Stimulated activated CD4-positive, alpha-beta T cell treated with anti-CD3 and anti-CD28 coated beads, Interleukin-1b, Interleukin-23, amount 100 ng/mL, for 24 hours (primary cell): ENCODE measurements at places on chromosomes 6 and 20.

- DNase-seq: no peak
Observed at GRCh38 chr6:104718672-104719071, 141.0 kb downstream of the HACE1 start.

- no peak for DNase-seq
Observed at GRCh38 chr6:150877928-150878327, 12.4 kb downstream of the MTHFD1L start.

GRCh38 chr20:12610871-12611270 lies 397.9 kb upstream of the SPTLC3 start:
- no peak for DNase-seq

DNA sequence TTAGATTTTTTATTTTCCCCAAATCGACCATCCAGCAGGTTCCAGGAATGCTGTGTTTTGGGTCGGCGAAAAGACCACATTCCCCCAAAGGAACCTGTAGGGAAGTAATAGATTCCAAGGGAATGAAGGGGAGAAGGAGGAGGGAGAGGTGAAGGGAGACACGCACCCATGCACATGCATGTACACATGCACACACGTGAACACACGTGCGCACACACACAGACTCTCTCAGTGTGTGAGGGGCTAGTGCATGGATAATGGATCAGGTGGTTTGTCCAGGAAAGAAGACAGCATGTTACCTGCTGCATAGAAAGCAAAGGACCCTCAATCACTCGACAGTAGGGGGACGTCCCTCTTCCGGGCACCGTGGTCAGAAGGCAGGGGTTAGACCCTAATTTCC lies 52.4 kb upstream of the PDE10A start:
- DNase-seq: no peak

DNA sequence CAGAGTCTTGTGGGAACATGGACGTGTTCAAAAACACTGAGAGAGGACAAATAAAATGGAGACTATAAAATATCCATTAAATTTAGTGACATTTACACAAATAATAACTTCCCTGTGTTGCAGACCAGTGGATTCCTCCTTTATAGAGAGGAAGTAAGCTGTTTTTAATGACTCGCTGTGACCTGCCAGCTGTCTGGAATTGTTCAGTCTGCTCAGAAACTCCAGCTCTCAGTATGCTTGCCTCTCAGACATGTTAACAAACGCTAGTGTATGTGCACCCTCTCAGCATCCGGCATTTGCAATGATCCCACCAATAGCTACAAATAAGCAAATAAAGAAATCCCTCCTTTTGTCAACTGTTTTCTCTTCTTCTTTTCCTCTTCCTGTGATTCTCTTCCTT lies 158.0 kb upstream of the TCF21 start:
- DNase-seq: no peak

- no peak for DNase-seq
Observed at GRCh38 chr6:88708197-88708744, 255.1 kb downstream of the RNGTT start.

DNA sequence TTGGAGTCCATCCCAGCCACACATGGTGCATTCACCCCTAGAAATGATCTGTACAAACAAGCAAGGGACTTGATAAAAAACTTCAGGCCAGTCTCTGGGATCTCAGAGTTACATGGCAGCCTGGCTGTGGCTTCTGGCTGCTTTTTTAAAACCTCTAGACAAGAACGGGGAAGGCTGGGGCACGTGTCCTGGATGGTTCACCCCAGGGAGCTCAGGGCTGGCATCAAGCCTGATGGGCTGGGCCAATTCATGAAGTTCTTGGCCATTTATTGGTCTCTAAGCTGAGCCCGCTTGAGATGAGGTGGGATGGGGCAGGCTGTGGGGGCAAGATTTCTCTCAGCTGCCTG lies 10.4 kb upstream of the ZFAND3 start:
- DNase-seq: no peak

GRCh38 chr6:63441266-63441956 lies 121.6 kb upstream of the LGSN start:
- no peak for DNase-seq

- no peak for DNase-seq
Observed at GRCh38 chr6:13559251-13559650, 15.2 kb upstream of the SIRT5 start.

- peak; percentile 63 for DNase-seq
Observed at GRCh38 chr6:43771858-43772680, 2.1 kb downstream of the VEGFA start.

- DNase-seq: no peak
Observed at GRCh38 chr20:38543014-38543906, 37.7 kb upstream of the ADIG start.

DNA sequence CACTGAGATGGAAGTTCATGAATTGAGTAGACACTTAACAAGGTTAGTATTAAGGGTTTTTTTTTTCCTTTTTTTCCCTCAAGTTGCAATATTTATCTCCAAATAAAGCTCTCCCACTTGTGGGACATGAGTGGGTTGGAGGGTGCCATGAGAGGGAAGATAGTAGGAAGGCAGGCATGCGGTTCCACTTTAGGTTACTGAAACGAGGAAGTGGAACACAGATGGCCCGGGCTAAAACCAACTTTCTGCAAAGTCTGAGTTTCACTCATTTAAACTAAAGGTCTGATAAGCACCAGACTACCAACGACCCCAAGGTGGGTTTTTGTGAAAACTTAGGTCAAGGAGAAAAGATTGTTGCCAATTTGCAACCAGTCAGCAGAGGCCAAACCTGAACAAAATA lies 42.2 kb downstream of the TBC1D7 start:
- DNase-seq: no peak

GRCh38 chr6:87261534-87261933 lies 60.9 kb upstream of the SMIM8 start:
- DNase-seq: no peak

DNA sequence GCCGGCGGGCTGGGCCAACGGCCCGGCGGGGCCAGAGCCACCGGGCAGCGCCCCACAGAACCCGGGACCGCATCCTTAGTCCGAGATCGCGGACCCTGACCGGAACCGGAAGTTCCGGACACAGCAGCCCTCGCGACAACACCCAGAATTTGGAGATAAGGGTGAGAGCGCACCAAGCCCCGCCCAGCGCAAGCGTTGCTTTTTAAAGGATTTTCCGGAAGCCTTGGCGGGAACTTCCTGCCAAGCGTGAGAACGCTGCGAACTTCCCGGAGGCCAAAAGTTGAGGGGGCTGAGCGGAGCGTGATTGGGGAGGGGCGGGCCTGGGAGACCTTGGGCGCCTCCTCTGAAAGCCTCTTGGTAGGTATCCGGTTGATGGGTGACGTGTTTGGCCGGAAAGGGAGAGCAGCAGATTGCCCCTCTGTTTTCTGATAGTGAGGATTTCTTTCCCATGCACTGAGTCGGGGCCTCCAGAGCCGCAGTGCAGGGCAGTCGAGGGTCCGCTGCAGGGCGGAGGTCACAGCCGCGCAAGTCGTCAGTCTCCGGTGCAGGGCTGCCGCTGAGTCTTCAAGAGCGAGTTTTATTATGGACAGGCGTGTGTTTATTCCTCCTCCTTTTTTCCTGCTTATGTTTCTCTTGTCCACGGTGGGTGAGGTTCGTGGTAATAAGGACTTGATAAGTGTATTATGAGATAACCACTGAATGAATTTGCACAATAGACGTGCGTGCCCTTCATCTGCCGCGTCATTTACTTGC lies at the start of gene MTRF1L:
MTRF1L (minus strand) TSS at position 97 of the 753 bp plus-strand sequence; CDS start at position 73, 24 bp downstream.
- DNase-seq: peak; percentile 66

DNA sequence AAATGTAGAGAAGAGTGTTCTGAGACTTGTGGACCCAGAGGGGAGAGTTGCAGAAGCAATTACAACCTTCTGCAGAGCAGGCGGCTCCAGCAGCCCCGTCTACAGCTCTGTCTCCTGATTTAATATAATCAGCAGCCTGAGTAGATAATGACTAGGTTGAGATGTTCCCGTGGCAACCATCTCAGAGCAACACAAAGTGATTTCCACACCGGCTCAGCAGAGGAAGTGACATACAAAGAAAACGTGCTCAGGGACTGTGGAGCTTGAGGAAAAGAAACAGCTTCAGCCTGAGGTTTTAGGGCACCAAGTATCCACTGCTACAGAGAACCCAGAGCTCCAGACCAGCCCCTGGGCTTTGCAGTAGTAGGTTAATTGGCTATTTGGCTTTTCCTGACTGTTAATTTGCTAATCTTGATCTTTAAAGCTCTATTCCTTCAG lies 136.4 kb downstream of the MTFR2 start:
- DNase-seq: no peak

GRCh38 chr6:27267857-27268434 lies 20.4 kb downstream of the PRSS16 start:
- DNase-seq: no peak

- no peak for DNase-seq
Observed at GRCh38 chr6:105886066-105886813, 199.9 kb upstream of the PRDM1 start.

DNA sequence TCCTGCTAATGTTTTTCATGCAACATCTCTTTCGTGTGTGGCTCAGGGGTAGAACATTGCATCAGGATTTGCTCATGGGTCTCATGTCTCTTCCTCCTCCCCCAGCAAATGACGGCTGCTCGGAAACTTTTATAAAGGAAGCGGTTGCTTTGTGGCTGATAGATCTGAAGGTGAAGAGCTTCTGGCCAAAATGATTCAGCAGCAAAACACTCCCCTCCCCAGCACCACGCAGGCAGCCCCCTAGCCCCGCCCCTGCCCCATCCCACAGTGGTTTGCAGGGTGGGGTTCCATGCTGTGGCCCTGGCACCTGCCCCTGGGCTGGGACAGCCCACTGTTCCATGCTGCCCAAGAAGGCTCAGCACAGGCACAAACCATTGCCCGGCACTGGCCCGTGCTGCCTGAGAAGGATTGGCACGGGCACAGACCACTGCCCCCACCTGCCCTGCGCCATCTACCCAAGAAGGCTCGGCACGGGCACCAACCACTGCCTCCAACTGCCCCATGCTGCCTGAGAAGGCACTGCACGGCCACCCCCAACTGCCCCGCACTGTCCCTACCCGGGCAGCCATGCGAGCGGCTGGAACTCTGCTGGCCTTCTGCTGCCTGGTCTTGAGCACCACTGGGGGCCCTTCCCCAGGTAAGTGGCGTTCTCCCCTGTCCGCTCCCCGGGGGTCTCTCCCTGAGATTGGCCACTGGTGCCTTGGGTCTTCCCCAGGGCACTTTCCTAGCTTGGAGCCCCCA lies at the start of gene CST7:
CST7 (plus strand) TSS at position 331 of the 741 bp plus-strand sequence; CDS start at position 568, 237 bp downstream.
- DNase-seq: peak; percentile 69

GRCh38 chr20:64161356-64162238 lies 2.7 kb upstream of the MYT1 start:
- DNase-seq: no peak

GRCh38 chr20:38269715-38270114 lies 9.2 kb upstream of the KIAA1755 start:
- no peak for DNase-seq

- no peak for DNase-seq
Observed at GRCh38 chr20:21498635-21499034, 15.2 kb downstream of the NKX2-2 start.

DNA sequence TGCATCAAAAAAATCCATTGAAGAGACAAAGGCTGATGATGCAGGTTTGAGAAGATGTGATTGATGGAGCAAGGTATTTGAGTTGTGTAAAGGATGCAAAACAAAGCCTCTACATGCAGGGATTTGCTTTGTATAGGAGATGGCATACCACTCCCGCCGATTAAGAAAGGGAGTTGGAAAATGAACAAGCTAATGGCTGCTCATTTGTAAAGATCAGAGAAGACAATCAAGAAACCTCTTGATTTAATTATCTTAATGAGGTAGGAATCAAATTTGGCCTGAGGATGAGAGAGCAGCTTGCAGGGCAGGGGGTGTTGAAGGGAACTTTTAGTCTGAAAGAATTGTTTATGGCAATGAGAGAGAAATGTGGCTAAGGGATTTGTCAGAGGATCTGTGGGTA lies 448.2 kb upstream of the ADGRB3 start:
- no peak for DNase-seq

- no peak for DNase-seq
Observed at GRCh38 chr20:35196313-35196712, 24.4 kb downstream of the PROCR start.

GRCh38 chr6:22237526-22237925 lies 59.3 kb downstream of the PRL start:
- DNase-seq: no peak

DNA sequence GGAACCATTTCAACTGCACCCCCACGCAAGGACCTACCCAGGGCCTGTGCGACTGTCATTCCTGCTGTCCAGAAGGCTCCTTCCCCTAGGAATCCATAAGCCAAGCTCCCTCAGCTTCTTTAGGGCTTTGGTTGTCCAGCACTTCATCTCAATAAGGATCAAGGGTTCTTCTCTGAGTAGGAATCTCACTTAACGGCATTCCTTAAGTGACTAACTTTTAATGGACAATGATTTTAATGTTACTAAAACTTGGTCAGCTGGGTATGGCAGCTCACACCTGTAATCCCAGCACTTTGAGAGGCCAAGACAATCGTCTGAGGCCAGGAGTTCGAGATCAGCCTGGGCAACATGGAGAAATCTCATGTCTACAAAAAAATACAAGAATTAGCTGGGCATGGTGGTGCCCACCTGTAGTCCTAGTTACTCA lies 13.4 kb downstream of the UBE2V1 start:
- DNase-seq: no peak

- no peak for DNase-seq
Observed at GRCh38 chr6:105896821-105897095, 189.4 kb upstream of the PRDM1 start.

GRCh38 chr20:6613280-6613861 lies 154.1 kb upstream of the BMP2 start:
- no peak for DNase-seq

- DNase-seq: no peak
Observed at GRCh38 chr6:16658348-16659034, 102.8 kb downstream of the ATXN1 start.

GRCh38 chr6:87641065-87641692 lies 51.2 kb downstream of the ORC3 start:
- no peak for DNase-seq

- DNase-seq: no peak
Observed at GRCh38 chr6:7559651-7560385, 18.3 kb downstream of the DSP start.

- no peak for DNase-seq
Observed at GRCh38 chr6:33114406-33114805, 38.6 kb downstream of the HLA-DPB1 start.

- DNase-seq: no peak
Observed at GRCh38 chr6:107699254-107699653, 124.9 kb downstream of the SCML4 start.

GRCh38 chr6:77511860-77512259 lies 48.6 kb upstream of the HTR1B start:
- DNase-seq: no peak

- no peak for DNase-seq
Observed at GRCh38 chr20:57134804-57135203, 131.6 kb downstream of the BMP7 start.

- DNase-seq: no peak
Observed at GRCh38 chr20:50484271-50484976, 25.8 kb upstream of the PTPN1 start.

- DNase-seq: no peak
Observed at GRCh38 chr6:28767133-28767532, 156.7 kb downstream of the TRIM27 start.

- DNase-seq: no peak
Observed at GRCh38 chr6:168333491-168333890, 13.9 kb upstream of the DACT2 start.

DNA sequence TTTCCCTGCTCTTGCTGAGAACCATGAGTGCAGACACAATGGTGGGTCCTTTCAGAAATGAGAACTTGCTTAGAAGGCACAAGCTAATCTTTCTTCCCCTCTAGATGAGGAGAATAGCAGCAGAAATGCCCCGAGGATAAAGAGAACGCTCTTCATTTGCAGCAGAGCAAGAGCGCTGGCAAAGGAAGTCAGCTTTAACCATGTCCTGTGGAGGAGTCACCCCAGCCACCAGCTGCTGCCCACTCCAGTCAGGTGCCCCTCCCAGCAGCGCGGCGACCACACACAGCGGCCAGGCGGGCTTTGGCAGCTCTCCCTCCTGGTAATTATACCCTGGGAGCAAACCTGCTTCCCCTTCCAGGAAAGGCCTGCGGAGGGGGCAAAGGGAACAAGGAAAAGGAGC lies 42.4 kb upstream of the EMILIN3 start:
- no peak for DNase-seq
